ENCODE measurements at places on chromosomes 12 and 14.

DNA sequence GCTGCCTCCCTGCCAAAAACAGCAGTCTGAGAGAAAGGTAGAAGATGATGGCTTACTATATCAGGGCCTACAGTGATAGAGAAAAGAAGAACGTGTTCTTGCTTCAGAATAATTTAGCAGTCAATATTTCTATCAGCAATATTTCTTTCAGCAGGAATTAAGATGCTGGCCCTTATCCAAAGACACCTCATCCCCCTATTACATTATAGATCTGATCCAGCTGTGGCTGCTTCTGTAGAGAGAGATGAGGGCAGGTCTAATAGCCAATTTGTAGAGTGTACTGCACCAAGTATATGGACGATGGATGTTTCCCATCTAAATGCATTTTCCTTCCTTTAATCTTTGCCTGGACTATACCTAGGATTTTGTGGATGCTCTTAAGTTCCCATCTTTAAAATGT, 451.7 kb downstream of the NPAS3 start:
- DNase-seq, result no peak

- no peak for DNase-seq
Measured at GRCh38 chr12:80413462-80413861, 30.6 kb upstream of the PTPRQ start.

GRCh38 chr12:75587340-75588106, 76.1 kb upstream of the KRR1 start:
- DNase-seq, result no peak

- DNase-seq, result no peak
Measured at GRCh38 chr12:90953956-90954421, 987 bp downstream of the CCER1 start.

All from MCF 10A (cell line).